ENCODE measurements at places on chromosomes 3 and 15.

DNA sequence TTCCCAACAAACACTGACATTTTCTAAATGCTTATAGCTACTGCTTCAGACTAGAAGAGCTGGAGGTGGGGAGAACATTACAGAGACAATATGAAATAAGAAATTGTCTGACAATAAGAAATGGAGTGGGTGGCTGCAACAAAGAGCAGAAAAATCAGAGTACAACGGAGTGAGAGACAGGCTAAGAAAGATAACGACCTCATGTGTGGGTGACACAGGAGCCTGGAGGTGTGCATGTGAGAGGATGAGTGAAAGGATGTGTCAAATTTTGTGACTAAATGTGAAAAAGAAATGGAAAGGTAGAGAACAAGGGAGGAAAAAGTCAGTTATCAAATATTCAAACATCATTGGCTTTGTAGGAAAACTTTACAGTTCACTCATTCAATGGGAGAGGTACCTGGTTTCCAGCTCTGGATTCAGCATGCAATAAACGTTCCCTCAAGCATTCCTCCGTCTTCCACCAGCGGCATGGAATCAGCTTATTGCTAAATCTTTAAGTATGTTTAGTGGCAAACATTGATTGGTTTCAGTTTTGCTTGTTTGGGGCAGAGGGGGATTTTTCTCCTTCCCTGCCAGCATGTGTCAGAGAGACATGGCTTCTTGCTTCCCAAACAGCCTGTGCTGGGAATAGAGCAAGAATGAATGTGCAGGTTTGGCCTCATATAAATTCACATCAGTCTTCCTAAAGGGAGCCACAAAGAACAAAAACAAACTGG lies 103.8 kb upstream of the CHRM5 start:
- peak; percentile 48 for DNase-seq

- no peak for DNase-seq
These were observed 29.1 kb downstream of the PLXND1 start for GRCh38 chr3:129577366-129577765.

GRCh38 chr3:71584394-71585011 lies 975 bp upstream of the FOXP1 start:
- peak; percentile 77 for DNase-seq

DNA sequence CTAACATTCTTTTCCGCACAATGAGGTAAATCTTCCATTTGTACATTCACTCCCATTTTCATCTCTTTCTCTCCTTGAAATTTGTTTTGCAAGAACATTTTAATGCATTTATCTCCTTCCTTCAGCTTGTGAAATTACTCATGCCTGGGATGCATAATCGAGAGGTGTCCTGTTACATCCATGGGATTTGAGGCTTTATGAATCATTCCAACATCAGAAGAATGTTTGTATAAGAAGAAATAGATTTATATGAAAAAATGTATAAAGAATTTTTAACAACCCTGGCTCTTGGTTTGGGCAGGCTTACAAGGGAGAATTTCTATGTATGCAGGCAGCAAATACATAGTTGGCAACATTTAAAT lies 93.2 kb upstream of the MBNL1 start:
- no peak for DNase-seq

- DNase-seq, result no peak
These were observed 46.1 kb downstream of the METTL6 start for GRCh38 chr3:15380980-15381890.

DNA sequence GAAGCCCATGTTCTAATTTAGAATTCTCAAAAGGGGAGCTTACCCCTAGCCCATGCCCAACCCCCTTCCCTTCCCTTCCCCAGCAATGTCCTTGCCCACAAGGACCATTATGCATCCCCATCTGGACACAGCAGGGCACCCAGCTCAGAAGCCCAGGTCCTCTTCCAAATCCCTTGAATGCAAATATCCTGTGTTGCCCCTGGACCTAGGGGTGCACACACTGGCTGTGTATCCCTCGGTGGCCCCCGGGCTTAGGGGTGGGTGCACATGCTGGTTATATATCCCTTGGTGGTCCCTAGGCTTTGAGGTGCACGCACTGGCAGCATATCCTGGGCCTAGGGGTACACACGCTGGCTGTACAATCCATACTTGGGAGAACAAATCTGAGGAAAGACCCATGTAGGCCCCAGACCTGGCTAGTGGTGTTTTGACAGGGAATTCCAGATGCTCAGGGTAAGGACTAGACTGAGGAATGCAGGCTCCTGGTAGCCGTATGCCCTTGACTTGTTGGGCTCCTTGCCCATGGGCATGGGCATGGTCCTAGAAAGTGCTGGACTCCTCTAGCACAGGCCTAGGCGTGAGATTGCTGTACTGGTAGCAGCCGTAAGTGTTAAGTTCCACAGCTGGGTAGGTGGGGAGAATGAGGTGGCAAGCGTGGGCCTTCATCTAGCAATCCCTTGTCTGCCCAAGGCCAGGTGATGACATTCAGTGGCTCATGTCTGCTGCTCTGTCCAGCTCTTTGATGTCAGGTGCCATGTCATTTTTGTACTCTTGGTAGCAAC lies 222.4 kb downstream of the OPA1 start:
- no peak for DNase-seq
